ENCODE measurements at places on chromosomes 6 and 20.
A peak's percentile ranks its signal among the peaks of the same experiment; 100 is the strongest.

DNA sequence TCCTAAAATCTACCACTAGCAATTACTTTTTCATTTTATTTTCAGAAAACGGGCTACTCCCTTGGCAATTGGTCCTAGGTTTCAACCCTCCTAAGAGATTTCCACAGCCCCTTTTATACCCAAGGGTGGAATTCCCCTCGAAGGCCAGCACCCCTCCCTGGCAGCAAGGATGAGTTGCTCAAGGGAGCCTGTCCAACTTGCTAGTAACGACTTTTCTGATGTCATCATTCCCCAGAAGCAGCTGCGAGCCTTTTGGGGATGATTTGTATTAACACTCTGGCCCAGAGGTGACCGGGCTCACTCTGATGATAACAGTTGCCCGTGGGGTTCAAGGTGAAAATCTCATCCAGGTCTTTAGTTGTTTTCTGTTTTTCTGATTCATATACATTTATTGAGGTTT lies 30.7 kb upstream of the NAA20 start:
- DNase-seq = no peak

- DNase-seq = no peak
Measured at GRCh38 chr6:84633771-84634170, 130.6 kb downstream of the TBX18 start.

DNA sequence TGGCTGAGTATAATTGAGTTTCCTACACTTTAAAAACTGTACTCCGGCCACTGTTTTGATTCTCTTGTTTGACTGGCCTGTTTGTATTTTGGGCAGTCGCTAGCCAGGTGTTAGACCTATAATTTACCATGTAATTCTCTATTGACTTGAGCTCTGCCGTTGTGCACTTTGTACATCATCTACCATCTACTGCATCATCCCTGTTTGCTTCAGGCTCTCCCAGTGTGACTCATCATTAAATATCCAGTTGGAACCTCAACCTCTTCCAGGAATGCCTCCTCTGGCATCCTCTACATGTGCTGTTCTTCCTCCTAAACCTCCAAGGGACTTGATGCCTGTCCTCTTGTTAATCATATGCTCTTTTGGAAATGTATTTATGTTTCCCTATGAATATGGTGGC lies 72.3 kb downstream of the FARS2 start:
- DNase-seq = no peak

DNA sequence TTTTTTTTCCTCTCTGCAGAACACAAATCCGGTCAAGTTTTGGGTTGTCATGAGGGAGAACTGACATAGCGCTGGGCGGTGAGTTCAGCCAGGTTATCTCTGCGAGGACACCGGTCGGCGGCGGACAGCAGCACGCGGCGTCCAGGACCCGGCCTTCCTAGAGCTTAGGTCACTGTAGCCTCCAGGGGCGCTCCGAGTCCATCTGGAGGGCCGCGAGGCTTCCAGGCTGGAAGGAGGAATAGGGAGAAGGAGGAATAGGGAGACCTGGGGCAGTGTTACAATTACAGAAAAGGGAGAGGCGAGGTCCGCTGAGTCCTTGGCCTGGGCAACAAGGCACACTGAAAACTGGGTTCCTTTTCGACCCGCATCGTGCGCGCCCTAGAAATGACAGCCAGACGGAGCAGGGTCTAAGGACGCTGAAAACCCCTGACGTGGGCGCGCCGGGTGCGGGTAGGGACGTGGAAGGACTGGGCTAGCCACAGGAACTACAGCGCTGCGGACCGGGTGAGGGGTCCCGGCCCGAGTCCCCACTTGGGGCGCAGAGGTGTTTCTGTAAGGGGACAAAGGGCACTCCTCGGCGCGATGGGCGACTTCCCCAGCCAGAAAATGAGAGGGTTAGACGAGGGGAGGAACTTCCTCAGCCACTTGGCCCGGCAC lies 536 bp upstream of the FNDC1 start:
- DNase-seq = peak; percentile 24

- no peak for DNase-seq
Measured at GRCh38 chr6:87925373-87926060, 122.1 kb upstream of the SPACA1 start.

DNA sequence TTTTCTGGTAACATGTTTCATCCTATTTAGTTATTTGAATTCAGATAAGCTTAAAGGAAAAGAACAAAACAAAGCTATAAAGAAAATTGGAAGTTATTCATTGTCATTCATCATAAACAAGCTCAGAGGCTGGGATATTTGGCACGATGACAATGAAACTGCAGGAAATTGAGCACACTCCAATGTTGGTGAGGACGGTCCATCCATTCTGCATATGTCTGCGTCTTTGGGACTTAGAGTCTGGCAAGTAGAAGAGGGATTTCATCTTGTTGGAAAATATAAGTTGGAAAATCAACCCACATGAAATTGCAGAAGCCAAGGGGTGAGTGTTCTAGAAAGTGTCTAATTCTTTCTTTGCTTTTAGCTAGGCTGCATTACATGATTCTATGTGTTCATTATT lies 78.4 kb downstream of the HDGFL1 start:
- no peak for DNase-seq

DNA sequence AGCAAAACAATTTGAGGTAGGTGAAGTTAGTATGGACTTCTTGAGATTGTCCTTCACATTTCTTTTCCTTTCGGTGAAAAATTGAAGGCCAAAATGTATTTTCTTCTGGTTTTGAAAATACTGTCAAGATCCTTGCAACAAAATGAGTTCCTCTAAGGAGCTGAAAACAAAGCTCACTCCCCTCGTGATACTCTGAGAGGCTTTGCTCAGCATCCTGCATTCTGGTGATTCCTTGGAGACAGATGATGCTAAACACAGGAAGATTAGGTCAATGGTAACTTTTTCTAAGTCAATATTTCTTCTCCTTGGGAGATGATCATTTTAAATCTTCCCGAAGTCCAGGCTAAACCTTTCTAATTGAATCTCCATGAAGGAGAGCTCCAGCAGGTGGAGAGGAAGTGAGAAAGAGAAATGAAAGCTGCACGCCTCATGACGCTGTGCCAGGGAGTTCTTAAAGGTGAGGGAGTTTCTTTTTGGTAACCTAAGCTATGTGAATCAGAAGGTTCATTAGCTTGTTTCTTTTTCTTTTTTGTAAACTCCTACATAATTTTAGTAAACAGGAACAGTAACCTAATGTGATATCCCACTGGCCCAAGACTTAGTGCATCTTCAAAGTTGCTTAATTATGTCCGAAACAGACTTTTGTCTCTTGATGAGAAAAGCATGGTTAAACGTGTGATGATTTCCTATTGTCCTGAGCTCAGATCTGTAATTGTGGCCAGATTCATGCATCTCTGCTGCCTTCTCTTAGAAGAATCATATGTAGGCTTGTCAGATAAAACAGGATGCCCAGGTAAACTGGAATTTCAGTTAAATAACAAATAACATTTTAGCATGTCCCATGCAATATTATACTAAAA lies 15.0 kb downstream of the ESR1 start:
- no peak for DNase-seq

DNA sequence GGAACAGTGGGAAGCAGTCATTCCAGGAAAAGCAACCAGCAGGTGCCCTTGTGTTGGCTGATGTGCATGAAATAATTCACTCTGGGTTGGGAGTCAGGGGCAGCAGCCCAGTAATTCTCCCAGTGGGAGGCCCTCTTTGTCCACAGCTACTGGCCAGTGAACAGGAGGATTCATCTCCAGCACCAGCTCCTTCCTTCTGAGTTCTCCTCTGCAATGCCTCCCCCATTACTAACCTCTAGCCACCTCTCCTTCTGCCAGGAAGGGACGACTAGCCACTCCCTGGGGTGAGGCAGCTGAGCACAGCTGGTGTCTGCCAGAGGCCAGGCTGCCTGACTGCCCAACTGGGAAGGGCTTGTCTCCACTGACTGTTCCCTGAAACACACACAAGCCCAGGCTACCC lies 12.5 kb upstream of the R3HDML start:
- no peak for DNase-seq

DNA sequence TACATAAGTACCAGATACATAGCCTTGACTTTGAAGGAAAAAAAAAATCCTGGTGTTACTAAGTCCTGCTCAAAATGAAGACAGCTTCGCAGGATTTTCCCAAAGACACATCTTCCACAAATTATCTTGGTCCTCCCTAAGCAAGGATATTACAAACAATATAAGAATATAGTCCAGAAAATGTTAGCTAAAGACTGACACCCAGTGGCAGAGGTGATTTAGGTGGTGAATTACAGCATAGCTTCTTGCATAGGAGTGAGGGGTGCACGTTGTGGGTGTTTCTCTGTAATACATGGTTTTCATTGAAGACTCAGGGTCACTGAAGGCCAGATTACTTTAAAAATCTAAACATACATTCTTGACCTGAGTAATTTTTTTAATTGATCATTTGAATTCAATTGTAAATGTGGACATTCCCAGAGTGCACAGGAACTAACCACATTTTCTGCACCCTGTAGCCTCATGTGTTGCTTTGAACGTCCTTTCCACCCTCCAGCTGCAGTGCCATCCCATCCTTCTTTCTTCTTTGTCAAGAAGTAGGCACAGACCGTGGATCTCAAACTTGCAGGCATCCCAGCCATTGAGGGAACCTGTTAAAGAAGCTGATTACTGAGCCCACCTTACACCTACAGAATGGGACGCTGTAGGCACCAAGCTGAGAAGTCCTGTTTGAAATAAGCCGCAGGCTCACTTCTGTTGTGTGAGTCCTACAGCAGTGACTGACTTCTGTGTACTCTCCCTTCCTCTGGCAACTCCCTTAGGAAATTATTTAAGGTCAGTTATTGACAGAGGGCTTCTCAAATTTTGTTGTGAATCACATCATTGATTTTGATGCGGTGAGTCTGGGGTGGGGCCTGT lies 102.6 kb downstream of the PERP start:
- DNase-seq = peak; percentile 54

GRCh38 chr6:90298459-90299053 lies 1.9 kb upstream of the BACH2 start:
- no peak for DNase-seq

DNA sequence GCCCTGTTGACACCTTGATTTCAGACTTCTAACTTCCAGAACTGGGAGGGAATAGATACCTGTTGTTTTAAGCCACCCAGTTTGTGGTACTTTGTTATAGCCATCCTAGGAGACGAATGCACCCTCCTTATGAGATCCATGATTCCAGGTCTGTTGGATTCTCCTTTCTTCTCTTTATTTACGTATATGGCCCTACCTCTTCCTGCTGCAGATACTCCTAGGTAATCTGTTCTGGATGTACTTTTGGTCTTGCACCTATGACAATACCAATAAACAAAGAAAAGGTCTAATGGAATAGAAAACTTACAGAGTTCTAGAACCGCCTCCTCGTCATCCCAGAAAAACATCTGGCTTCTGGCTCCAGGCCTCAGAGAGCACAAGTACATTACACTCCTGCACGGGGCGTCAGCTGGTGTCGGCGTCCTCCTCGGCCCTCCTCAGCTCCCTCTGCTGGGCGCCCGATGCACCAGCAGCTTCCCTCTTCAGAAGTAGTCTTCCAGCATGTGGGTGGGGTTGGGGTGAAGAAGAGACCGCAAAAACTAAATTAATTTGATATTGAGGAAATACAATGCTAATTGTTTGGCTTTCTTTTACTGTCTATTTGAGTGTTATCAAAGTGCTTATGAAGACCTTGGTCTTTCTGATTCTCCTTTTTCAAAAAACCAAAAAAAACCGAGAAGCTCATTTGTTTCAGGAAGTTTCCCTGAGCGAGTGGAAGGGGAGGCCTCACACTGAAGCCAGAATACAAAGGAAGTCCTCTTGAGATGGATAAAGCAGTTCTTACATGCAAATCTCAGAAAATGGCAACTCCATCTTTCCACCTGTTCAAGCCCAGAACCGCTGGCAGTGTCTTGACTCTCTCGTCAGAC lies 9.7 kb upstream of the ATXN1 start:
- DNase-seq = peak; percentile 52

DNA sequence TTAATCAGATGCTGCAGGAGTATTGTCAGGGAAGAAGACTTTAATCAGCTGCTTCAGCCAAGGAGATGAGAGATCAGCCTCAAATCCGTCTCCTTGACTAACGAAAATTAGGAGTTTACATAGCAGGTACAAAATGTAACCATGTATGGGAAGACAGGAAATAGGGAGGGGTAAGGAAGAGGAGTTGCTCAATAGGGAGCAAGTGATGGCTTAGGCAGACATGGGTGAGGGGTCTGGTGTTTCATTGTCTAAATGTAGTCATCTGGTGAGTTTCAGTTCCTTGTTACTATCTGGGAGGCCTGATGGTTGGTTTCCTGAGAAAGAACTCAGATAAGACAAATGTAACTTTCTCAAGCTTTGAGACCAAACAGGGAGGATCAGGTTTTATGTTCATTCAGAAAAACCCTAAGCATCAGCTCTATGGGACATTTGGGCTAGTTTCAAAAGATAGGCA lies 217.3 kb upstream of the SULF2 start:
- no peak for DNase-seq

- DNase-seq = no peak
Measured at GRCh38 chr20:20273286-20273685, 94.6 kb upstream of the INSM1 start.

DNA sequence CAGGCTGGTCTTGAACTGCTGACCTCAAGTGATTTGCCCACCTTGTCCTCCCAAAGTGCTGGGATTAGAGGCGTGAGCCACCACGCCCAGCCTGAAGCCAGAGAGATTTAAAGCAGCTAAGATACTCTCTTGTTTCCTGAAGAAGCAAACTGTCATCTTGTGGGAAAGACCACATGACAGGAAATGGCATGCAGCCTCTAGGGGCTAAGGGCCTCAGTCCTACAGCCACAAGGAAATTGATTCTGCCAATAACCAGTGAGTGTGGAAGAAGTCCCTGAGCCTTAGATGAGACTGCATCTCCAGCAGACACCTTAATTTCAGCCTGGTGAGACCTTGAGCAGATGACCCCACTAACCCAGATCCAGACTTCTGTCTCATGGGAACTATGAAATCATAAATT lies 40.9 kb downstream of the KIZ start:
- no peak for DNase-seq

DNA sequence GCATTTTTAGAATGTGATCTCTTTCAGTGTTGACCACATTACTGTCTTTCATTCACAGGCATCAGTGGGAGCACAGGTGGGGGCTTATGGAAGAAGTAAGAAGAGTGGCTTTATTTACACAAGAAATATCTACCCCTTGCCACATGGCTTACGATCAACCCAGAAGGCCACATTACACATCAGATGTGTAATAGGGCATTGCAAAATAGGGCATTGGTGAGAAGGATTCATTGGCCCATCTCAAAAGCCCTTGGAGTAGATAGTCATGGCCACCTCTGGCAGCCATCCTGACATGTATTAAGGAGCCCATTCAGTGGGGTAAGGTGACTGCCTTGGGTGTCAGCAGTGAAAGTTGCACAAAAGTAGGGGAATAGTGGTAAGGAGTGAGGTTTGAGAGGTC lies 97.5 kb downstream of the MAFB start:
- no peak for DNase-seq

GRCh38 chr20:54456961-54457360 lies 18.4 kb upstream of the DOK5 start:
- no peak for DNase-seq

DNA sequence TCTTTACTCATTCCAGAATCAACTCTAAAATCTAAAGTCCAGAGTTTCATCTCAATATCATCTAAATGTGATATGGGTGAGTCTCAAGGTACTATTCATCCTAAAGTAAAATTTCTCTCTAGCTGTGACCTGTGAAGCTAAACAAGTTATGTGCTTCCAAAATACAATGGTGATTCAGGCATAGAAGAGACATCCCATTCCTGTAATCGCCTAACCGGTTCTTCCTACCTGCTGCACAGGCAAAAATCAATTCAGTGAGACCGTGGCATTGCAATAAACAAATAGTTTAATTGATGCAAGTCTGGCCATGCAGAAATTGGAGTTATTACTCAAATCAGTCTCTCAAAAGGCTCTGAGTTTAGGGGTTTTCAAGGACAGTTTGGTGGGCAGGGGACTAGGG lies 232.8 kb downstream of the UBE3D start:
- DNase-seq = no peak
